ENCODE measurements at places on chromosomes 1 and 21.
A peak's percentile ranks its signal among the peaks of the same experiment; 100 is the strongest.

- DNase-seq: peak; percentile 85
Measured at GRCh38 chr1:52055066-52055865, at the start of gene TXNDC12. TSS of gene TXNDC12 (minus strand) at chr1:52055191. CDS start at chr1:52055096, 95 bp downstream.

- no peak for DNase-seq
Measured at GRCh38 chr1:63269571-63269970, 52.8 kb upstream of the FOXD3 start.

- DNase-seq: no peak
Measured at GRCh38 chr1:154880671-154881070, 10.6 kb upstream of the KCNN3 start.

DNA sequence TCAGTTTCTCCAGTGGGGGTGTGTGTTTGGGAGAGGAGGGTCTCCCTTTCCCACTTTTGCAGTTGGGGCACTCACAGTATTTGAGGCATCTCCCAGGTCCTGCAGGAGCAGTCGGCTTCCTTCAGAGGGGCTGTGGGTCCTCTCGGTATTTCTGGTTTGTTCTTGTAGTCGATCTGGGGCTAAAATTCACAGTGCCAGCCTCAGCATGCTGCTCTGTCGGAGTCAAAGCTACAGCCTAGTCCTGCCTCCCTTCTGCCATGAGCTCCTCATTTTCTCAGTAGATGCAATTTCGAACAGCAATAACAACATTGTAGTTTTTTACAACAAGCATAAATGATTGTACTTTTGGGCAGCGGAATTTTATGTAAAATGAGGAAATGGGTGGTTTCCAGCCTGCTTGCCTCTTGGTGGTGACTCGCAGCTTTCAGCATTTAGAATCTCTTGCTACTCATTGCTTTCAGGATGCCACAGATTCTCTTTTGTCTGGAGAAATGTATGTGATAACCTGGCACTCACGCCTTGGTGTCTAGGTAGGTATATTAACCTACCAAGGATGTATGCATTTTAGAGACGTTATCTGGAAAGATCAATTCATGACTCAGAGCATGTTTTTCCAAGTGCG lies 82.4 kb upstream of the C21orf91 start:
- DNase-seq: no peak

GRCh38 chr1:246373828-246374569 lies 133.1 kb downstream of the SMYD3 start:
- DNase-seq: no peak

DNA sequence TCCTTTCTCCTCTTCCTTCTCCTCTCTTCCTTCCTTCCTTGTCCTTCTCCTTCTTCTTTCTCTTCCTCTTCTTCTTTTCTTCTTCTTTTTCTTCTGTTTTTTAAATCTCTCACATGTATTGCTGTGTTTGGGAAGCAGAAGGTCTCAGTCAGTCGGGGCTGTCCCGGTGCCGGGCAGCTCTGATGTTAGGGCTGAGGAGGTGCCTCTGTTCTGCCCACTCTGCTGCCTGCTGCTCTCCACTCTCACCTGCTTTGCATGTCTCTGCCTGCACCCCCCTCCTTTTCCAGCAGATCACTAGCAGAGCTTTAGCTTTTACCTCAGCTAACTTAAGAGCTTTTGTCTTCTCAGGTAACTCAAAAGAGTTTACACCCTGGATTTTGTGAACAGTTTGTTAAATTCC lies 276.6 kb downstream of the CHRM3 start:
- no peak for DNase-seq

GRCh38 chr1:25504706-25505595 lies 38.5 kb upstream of the LDLRAP1 start:
- no peak for DNase-seq

- DNase-seq: peak; percentile 30
Measured at GRCh38 chr1:91827087-91827458, 58.9 kb downstream of the TGFBR3 start.

DNA sequence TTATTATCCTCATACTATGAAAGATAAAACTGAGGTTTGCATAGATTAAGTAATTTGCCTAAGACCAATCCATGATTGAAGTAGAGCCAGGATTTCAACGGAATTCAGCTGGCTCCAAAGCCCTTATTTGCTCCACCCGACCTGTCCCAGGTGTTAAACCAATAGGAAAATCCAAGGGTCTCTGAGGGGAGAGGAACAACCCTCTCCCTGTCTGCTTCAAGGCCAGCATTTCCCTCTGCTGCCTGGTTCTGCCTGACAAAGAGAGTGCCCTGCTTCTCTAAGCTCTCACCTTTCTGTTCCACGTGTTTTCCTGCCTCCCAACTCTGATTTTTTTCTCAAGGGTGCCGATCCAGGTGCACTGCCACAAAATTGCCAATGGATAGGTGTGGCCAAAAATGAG lies 127.4 kb downstream of the UBE2U start:
- no peak for DNase-seq

DNA sequence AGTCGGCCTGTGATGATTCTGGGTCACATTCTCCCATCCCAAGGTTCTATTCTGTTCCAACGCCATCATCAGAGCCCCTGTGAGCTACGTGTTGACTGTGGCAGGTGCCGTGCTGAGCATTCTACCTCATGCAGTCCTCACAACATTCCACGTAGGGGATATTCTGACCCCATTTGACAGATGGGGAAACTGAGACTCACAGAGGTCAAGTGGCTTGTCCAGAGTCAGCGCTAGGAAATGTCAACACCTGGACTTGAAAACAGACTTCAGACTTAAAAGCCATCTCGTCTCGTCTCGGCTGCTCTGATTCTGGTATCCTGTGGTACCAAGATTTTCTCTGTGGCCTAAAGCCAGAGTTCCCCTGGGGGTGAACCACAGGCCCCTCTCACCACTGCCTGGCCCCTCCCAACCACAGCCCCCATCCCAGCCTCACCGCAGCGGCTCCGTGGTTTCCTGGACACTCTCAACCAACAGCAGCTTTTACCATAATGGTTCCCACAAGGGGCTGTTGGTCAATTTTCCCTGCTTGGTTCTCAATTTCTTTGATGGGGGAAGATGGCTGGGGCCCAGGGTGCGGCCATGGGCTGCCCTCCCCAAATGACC lies 39.6 kb downstream of the SDC3 start:
- no peak for DNase-seq

DNA sequence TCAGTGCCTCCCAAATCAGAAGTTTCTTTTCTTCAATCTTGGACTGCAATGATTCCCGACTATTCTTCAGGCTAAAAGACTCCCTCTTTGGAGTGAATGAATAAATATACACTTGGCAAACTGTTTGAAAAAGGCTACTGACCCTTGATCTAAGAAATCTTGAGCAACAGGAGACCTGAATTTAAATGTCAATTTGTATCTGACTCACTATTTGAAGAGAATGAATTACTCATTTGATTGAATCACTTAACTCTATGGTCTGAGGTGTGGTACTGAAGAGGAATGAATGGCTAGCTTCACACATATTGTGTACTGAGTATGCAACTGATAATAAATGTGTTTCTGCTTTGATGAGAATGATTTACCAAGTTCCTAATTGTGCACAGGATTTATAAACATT lies 4.6 kb upstream of the SMG7 start:
- no peak for DNase-seq

GRCh38 chr21:36654796-36655325 lies 44.1 kb upstream of the SIM2 start:
- no peak for DNase-seq

GRCh38 chr1:214650664-214651063 lies 47.7 kb downstream of the CENPF start:
- DNase-seq: no peak

- DNase-seq: peak; percentile 57
Measured at GRCh38 chr21:16942703-16943102, 570.1 kb upstream of the CXADR start.

- DNase-seq: no peak
Measured at GRCh38 chr1:243438815-243439214, 183.0 kb downstream of the SDCCAG8 start.

- DNase-seq: no peak
Measured at GRCh38 chr21:38661889-38662568, 143.7 kb upstream of the ETS2 start.

DNA sequence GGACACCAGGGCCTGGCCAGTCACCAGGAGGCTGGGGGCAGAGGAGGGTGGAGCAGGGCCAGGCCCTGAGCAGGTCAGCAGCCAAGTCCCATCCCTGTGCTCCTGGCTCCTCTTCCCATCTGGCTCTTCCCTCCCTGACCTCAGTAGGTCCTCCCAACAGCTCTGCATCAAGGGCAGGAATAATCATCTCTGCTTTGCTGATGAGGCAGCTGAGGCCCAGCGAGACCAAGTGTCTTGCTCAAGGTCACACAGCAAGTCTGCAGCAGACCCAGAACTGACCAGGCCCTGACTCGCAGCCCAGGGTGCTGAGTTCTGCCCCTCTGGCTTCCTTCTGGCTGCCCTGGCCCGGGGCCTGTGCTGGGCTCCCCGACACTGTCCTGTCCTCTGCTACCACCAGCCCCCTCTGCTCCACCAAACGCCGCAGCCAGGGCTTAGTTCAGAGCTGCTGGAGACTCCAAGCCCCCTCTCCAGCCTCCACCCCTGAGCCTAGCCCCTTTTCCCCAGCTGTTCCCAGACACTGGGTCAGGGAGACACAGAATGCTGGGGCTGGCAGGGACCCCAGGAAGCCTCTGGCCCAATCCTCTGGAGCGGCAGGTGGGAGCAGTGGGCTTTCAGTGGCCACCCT lies 224.9 kb downstream of the PTPRU start:
- no peak for DNase-seq

- DNase-seq: no peak
Measured at GRCh38 chr1:59028048-59028447, 244.2 kb upstream of the JUN start.

- no peak for DNase-seq
Measured at GRCh38 chr1:18261891-18262290, 154.3 kb downstream of the IGSF21 start.

- DNase-seq: no peak
Measured at GRCh38 chr1:181726320-181727012, 243.1 kb downstream of the CACNA1E start.

DNA sequence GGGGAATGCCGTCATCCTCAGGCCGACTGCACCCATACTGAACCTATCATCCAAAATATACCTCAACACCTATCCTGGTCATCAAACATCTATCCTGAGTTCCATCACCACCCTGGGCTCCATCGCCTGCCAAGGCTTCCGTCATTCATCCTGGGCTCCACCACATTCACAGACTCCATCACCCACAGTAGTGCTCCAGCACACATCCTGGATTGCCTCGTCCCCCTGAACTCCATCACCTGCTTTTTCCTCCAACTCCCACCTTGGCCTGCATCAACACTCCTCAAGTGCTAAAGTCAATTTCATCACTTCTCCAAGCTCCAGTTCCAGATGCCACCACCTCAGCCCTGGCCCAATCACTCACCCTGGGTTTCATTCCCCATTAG lies 7.8 kb downstream of the MAP3K6 start:
- DNase-seq: no peak

GRCh38 chr21:36914244-36915013 lies 52.0 kb downstream of the HLCS start:
- no peak for DNase-seq

GRCh38 chr21:28106370-28106890 lies 886.2 kb downstream of the LTN1 start:
- DNase-seq: no peak

- peak; percentile 79 for DNase-seq
Measured at GRCh38 chr1:201405484-201405831, 6.3 kb upstream of the LAD1 start.

GRCh38 chr1:192552760-192553191 lies 22.8 kb upstream of the RGS1 start:
- DNase-seq: no peak

- no peak for DNase-seq
Measured at GRCh38 chr1:47444562-47445465, 7.0 kb downstream of the FOXD2 start.

GRCh38 chr1:84174051-84174556 lies 30.0 kb downstream of the PRKACB start:
- no peak for DNase-seq

GRCh38 chr1:89198491-89199072 lies at the start of gene GBP4:
TSS of gene GBP4 (minus strand) at chr1:89198942. CDS start at chr1:89198834, 108 bp downstream.
- no peak for DNase-seq

- no peak for DNase-seq
Measured at GRCh38 chr1:17258758-17259130, 9.8 kb downstream of the PADI3 start.

DNA sequence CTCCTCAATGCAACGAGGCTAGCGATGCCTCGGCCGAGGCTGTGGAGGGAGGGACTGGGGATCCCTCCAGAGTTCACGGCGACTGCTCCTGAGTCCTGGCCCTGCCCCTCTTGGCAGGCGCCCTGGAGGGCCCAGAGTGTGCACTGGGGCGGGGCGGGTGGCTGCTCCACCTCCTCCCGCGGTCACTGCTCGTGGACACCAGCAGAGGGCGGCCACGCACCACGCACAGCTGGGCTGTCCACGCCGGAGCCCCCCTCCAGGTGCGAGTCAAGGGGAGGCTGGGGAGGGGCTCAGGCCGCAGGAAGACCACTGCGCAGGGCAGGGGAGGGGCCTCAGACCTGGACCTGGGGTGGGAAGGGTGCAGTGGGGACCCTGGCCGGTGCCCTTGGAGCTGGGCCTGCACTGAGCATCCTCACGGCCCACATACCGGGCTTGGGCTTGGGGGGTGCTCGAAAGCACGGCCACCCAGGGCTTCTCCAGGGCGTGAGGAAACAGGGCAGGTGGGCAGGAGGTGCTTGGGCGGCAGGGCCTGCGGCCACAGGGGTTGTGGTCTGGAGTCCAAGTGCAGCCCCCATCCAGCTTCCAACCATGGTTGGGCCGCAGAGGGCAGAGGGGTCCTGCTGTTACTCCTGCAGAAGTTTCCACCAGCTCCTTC lies 20.6 kb upstream of the TTC34 start:
- DNase-seq: peak; percentile 27

DNA sequence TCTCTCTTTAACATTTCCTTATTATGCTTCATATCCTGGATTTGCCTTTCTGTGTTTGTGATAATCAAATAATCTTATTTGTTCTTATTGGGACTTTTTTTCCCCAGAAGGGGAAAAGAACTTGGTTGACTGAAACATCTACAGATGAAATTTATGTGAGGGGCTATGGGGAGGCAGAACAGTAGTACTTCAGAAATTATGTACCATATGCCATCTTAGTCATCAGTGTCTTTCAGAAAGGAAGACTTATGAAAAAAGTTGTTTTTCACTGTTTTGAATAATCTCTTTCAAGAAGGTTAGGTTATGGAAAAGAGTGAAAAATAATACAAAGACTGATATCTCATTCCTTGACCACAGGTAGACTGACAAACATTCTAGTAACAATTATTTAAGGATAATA lies 30.2 kb upstream of the TRAF5 start:
- no peak for DNase-seq
